NCI-H2029 (cell line): ENCODE measurements at places on chromosomes 4 and X.

DNA sequence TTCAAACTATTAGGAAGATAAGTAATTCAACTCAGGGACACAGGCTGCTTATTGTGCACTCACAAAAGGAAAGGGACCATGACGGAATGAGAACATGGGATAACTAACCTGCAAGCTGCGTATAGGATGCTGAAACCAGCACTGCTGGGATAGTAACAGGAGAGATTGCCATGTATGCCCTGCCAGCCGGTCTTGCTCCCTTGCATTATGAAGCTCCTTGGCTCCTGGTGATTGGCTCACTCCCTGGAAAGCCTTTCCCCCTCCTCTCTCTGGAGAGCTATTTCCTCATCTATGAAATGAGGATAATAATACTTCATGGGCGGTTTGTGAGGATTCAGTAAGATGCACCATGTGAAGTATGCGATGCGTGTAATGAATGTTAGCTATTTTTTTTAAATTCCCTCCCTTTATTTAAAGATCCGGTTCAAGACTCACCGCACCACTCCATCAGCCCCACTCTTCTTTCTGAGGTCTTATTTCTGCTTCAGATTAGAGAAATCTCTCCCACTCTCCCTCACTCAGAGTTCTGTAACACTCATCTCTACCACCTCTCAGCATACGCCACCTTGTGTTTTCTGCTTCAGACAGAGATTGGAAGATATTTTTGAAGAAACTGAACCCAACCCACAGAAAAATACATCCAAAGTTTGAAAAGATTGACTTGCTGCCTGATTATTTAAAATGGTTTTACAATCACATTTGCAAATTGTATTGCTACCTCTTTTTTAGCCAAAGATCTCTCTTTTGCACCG, 18.4 kb downstream of the MSMO1 start:
- DNase-seq, result no peak

DNA sequence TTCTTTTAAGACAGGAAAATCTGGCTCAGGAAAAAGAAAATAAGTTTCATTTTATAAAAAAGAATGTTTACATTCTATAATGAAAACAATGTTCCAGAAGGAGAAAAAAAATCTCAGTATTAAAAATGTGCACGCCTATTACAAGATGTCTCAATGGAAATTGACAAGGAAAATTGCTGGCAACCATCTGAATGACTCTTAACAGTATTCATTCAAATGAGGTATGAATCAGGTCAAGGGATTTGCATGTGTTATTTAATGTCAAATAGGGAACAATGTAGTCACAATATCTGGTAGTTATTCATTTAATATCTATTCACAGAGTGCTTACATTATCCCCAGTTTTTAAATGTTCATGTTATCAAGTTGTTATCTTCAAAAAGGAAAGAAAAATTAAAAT, 208.4 kb upstream of the TRAM1L1 start:
- no peak for DNase-seq

GRCh38 chr4:38738940-38739803, 43.6 kb downstream of the TLR10 start:
- peak; percentile 3 for DNase-seq

DNA sequence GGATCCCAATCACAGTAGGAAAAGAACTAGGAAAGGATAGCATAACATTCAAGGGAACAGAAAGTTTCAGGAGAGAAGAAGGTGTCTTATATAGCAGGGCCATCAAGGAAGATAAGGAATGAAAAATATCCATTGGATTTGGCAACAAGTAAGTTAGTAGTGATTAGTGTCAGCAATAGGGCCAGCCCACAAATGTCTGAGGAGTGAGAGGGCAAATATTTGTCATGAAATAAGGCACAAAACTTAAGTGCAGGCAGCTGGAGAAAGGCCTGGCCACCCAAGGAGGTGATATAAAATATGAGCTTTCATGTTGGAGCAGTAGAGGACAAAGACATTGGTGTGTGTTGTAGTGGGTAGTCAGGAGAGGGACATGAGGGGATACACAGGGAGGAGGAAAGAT, 132.1 kb downstream of the COL4A6 start:
- DNase-seq, result no peak

- DNase-seq, result no peak
These were observed 886.8 kb downstream of the NLGN4X start for GRCh38 chrX:5341902-5342301.

- no peak for DNase-seq
These were observed 65.7 kb downstream of the RBM47 start for GRCh38 chr4:40564004-40564403.

DNA sequence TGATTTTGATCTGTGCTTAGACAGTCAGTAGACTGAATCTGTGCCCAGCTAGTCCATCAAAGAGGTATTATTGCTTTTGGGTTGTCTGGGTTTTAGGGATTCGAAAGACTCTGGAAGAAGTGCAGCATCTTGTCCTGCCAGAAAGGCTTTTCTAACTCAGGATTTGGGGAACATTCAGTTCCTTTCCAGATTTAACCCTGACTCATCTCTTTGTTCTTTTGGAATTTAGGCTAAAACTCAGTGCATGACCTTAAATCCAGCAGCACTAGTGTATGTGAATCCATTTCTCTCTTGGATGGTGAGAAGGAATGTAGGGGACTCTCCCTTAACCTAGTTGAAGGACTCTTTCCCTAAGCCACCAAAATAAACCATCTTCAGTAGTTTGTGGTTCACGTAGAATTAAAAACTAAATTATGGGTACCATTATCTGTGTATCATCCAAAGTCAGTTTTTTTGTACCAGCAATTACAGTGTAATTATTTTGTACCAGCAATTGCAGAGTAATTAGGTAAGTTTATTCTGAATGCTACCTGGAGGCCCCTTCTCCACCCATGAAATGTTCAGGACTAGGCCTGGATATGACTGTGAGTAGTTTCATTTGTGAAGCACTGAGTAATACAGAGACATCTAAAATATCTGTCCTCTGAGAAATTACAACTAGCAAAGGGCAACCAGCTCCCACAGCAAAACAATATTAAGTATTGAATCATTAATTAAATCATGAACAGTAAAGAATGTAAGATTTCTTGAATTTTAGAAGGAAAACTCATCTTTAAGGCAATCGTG, 384.0 kb downstream of the TMA16 start:
- no peak for DNase-seq

DNA sequence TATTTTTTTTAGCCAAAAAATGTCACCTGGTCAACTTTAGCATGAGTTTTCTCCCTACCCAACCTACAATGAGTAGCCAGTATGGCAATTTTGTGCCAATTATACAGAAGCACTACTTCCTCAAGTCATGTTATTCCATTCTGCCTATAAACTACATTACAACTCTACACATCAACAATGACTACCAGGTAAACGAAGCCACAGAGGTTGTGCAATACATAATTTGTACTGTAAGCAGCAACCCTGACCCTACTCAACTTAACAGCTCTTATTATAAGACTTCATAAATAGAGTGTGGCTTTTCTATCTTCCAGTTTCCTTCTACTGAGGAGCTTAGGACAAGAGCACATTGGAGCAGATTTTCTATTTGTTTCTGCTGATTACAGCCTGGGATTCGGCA, 160.5 kb downstream of the HS3ST1 start:
- DNase-seq, result no peak

DNA sequence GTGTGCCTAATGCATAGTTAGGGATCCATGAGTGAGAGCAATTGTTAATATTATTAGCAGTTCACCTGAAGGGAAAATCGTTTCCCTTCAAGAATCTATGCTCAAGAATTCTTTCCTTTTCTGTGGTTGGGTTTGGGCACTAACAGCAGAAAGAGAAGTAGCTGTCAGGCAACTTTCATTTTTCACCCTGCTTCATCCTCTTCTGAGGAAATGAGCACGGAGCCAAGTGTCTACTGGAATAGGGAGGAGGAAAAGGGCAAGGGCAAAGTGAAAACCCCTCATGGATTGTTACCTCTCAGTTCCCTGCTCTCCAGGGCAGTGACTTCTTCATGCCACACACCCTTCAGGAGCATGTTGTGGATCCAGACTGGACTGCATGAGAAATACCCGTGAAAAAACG, 2.6 kb upstream of the HPGDS start:
- DNase-seq, result no peak

GRCh38 chr4:133150486-133151340, 1.6 kb downstream of the PCDH10 start:
- no peak for DNase-seq

- no peak for DNase-seq
These were observed 1779.0 kb downstream of the PCDH7 start for GRCh38 chr4:32499171-32499570.

GRCh38 chr4:69702201-69702600, 49.2 kb upstream of the UGT2A1 start:
- no peak for DNase-seq

GRCh38 chr4:26275281-26275680, 45.5 kb upstream of the RBPJ start:
- DNase-seq, result no peak

DNA sequence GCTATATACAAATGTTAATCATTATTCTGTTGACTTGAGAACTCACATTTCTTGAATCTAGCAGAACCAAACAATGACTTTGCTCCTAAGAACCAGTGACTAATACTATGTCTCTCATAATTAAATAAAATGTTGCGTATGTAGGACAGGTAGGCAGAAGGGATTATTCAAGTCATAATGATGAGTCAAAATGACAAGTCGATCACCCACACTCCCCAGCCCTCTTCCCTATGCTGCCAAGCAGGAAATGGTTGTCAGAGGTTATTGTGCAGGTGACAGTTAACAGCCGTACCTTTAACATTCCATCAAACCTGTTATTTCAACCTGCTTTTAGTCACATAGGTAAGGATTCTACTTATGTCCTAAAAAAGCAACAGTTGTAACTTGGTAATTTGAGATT, 22.0 kb upstream of the STK26 start:
- no peak for DNase-seq

- no peak for DNase-seq
These were observed 341.5 kb downstream of the BCOR start for GRCh38 chrX:39756086-39756883.

DNA sequence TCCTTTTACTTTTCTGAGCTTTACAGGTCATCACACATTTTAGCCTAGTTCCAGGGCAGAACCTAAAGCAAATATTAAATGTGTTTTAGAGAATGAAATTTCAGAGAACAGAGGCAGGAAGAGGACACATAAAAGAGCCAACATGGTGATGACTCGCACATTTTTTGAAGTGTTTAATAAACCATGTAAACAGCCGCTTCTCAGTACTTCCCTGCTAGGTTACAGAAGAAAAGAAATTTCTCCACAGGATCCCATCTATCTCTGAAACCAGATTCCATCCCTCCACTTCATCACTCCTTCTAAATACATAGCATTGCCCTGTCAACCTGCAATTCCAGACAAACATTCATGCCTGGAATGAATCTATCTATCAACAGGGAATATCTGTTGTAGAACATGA, 949.5 kb upstream of the PCDH7 start:
- DNase-seq, result no peak

DNA sequence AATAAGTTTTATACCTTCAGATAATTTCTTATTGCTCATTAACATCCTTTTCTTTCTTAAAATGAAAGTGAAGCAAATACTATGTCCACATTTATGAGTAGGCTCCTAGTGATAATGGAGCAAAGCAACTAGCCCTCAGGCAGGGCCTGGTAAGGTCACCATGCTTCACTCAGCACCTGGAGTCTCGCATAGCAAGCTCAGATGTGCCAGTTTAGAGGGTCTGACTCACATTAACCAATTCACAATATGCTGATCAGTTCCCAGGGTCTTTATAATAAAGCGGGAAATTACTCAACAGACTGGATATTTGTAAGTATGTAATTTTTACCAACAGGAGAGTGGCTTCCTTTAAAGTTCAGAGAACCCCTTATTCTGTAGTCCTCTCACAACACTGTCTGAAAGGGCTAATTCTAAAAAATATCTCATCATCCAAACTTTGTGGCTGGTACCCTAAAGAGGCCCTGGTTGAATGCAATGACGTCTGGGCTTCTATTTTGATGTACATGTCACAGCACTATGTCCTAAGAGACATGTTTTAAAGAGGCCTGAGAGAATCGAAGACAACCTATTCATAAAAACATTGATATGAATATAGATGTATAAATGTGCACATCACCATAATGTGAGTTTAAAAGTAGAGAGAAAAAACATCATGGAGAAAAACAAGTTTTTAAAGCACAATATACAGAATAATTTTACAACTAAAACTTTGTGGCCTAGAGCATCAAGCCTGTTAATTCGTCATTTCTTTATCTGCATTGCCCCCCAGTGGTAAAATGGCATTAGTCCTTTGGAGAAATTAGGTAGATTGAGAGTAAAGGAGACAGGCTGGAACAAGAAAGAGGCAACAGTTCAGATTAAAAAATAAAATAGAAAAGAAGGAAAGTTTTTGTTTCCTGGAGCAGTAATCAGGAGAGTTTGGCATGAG, 44.3 kb downstream of the IL21 start:
- no peak for DNase-seq

DNA sequence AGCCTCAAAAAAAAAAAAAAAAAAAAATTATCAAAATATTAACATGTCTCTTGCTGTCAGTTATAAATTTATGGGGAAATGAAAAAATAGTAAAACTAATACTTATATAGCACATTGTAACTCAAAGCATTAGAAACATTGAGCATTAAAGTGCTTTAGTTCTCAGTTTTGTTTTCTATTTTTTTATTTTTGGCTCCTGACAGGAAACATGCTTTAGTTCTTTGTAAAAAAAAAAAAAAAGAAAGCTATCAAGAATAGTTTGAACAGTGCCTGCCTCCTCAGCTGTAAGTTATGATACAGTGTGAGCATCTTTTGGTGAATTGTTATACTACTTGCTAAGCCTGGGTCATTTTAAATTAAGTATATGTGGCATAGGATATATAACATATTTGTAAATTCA, 5.1 kb upstream of the CENPC start:
- DNase-seq, result no peak

- no peak for DNase-seq
These were observed 85.6 kb upstream of the CPEB2 start for GRCh38 chr4:14916554-14917297.

GRCh38 chr4:85187106-85187505, 220.6 kb upstream of the WDFY3 start:
- DNase-seq, result no peak

- DNase-seq, result no peak
These were observed 16.6 kb downstream of the AMER1 start for GRCh38 chrX:64188901-64189300.

- no peak for DNase-seq
These were observed 10.1 kb downstream of the AMOT start for GRCh38 chrX:112830540-112830939.

DNA sequence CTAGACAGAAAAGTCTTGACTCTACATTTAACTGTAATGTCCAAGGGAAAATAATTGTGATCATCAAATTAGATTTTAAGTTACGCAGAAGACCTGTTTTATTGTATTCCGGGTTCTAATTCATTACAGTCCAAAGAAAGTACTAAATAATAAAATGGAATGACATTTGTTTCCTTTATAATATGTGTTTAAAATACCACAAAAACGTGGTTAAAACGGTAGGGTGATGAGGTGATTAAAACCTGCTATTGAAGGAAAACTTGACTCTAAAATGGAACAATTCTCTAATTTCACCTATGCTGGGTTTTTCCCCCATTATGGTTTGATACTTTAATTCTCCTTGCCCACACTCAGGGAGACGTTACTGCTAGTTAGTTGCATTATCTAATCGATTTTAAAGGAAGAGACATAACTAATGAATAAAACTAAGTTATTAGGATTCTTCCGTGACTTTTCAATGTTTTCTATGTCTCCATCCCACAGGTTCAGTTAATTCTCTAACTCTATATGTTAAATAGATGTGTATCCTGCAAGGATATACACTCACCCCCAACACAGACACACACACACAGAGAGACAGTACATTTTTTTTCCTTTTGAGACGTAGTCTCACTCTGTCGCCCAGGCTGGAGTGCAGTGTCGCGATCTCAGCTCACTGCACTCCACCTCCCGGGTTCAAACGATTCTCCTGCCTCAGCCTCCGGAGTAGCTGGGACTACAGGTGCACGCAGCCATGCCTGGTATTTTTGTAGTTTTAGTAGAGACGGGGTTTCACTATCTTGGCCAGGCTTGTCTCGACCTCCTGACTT, 80.8 kb downstream of the GK start:
- DNase-seq, result no peak
